ENCODE measurements at places on chromosomes 16 and 17.

DNA sequence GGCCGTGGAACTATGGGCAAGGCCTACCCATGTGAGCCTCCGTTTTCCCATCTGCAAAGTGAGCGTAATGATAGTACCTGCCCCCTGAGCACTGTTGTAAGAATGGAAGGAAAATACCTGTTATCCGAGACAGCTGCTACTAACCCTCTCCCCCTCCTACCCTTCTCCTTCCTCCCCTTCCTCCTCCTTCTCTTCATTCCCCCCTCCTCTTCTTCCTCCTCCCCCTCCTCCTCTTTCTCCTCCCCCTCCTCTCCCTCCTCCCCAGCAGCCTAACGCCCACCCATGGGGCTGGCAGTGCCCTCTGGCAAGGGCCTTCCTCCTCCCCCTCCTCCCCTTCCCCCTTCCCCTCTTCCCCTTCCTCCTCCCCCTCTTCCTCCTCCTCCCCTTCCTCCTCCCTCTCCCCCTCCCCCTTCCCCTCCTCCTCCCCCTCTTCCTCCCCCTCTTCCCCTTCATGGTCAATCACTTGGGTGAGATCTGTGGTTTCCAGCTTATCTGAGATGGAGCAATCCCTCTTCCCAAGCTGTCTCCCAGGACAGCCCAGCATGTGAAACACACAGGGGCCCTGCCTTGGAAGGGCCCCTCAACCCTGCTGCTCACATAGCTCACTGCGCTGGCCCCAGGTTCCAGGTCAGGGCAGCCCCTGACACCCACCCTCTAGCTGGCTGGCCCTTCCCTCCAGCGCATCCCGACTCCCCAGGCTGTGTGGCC lies 6.4 kb downstream of the ZFPM1 start:
- DNase-seq = no peak

- DNase-seq = no peak
Measured at GRCh38 chr16:66878067-66878466, 2.2 kb upstream of the PDP2 start.

DNA sequence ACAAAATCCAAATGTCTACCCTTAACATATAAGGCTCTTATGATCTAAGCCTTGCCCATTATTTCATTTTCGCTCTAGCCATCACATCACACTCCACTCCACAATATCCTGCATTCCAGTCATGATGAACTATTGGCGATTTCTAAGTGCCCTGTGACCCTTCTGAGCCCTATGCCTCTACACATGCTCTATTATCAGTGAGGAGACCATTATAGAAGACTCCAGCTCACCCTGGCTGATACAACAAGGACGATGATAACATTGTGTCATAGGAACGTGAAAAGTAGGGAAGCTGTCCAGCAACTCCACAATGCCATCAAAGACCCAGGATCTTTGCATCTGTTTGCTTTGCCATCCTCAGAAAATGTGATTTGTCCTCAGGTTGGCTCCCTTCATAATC lies 29.6 kb upstream of the GNAO1 start:
- no peak for DNase-seq

GRCh38 chr17:65553646-65554552 lies 7.5 kb downstream of the AXIN2 start:
- no peak for DNase-seq
